ENCODE measurements at places on chromosomes 7 and 10.

- DNase-seq, result no peak
Observed at GRCh38 chr10:68601501-68602265, 41.5 kb downstream of the TET1 start.

GRCh38 chr10:127556916-127557315 lies 7.8 kb downstream of the NPS start:
- DNase-seq, result no peak

- no peak for DNase-seq
Observed at GRCh38 chr10:27345455-27345920, 104.9 kb upstream of the ACBD5 start.

- no peak for DNase-seq
Observed at GRCh38 chr10:80497187-80498077, 40.3 kb upstream of the SH2D4B start.

DNA sequence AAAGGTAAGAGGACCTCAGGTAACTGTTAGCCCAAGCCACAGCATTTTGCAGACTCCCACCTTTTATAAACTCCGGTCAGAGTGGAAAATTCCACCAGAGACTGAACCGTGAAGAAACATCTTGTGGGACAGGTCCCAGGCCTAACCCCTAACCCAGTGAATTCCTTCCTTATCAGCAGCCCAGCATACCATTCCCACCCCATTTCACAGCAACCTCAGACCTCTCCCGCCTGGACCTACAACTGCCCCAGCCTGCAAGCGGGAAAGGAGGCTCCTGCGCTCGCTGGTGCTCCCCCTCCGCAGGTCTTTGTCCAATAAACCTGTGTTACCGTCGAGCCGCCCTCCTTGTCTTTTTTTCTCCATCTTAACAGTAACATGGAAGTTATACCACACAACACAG lies 736.6 kb downstream of the MAGI2 start:
- no peak for DNase-seq

DNA sequence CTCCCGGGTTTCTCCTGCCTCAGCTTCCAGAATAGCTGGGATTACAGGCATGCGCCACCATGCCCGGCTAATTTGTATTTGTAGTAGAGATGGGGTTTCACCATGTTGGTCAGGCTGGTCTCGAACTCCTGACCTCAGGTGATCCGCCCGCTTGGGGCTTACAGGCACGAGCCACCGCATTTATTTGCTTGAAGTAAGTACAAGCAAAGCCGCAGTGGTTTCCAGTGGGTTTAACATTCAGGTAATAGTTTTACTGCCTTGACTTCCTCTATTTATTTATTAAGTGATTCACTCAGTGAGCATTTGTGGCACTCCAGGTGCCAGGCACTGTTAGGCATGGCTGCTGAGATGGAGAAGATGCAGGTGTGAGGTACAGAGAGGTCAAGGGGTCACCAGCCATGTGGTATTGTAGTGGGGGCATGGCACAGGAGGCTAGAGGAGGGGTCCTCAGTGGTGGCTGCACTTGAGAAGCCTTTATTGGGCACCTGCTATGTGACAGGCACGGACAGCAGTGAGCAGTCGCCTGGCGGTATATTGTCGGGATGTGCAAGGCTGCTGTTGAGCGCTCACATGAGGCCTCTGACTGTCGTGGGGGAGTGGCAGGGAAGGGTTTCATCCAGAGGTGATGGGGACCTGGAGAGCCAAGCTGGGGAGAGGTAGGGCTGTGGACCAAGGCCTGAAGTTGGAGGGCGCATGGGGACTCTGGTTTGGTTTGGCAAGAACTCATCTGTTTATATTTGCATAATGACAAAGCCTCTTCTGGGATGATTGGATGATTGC lies 54.9 kb downstream of the DOCK1 start:
- no peak for DNase-seq

Measured in GM04503 (cell line).